CD8-positive, alpha-beta memory T cell (primary cell): ENCODE measurements at places on chromosomes 3 and 15. TPM values are rescaled to one million over a fixed set of nuclear protein-coding genes. Genes with fewer than 3 reads are reported as not detected.

Gene CHRM5
- not detected for polyA plus RNA-seq

Gene CASR
- not detected for polyA plus RNA-seq

Gene THBS1
- polyA plus RNA-seq, result 0.72 TPM

Gene XIRP1
- polyA plus RNA-seq, result not detected

Gene MAPKAPK3
- 57.0 TPM for polyA plus RNA-seq

Gene TYRO3
- 0.46 TPM for polyA plus RNA-seq

Gene GPR15
- polyA plus RNA-seq, result 7.7 TPM

Gene THAP10
- not detected for polyA plus RNA-seq

Gene PLA2G4E
- polyA plus RNA-seq, result not detected

Gene CRTAP
- 84.0 TPM for polyA plus RNA-seq

Gene TJP1
- not detected for polyA plus RNA-seq

Gene SI
- not detected for polyA plus RNA-seq

Gene LYZL4
- polyA plus RNA-seq, result not detected

Gene CPNE4
- polyA plus RNA-seq, result not detected

Gene SMCO1
- polyA plus RNA-seq, result not detected

Gene ITIH1
- not detected for polyA plus RNA-seq

Gene SEMA3F
- not detected for polyA plus RNA-seq

Gene GOLGA6L9
- 0.43 TPM for polyA plus RNA-seq

Gene ADGRG7
- not detected for polyA plus RNA-seq

Gene PRTG
- polyA plus RNA-seq, result not detected

Gene ARHGAP31
- polyA plus RNA-seq, result 3.4 TPM

Gene ANKUB1
- polyA plus RNA-seq, result not detected

Gene TTLL13
- 0.17 TPM for polyA plus RNA-seq

Gene POLG
- 56.0 TPM for polyA plus RNA-seq

Gene ECE2
- polyA plus RNA-seq, result not detected

Gene RTP3
- not detected for polyA plus RNA-seq

Gene SLC27A2
- polyA plus RNA-seq, result 3.0 TPM

Gene GPR156
- not detected for polyA plus RNA-seq

Gene MLF1
- polyA plus RNA-seq, result 6.0 TPM
